Aorta (tissue), 5 donors: ENCODE measurements at places on chromosomes 3 and 15.

- DNase-seq, result no peak
Measured at GRCh38 chr3:158774965-158775364, 26.9 kb upstream of the MFSD1 start.

GRCh38 chr3:14431452-14431916 lies 29.1 kb downstream of the SLC6A6 start:
- no peak for DNase-seq

- DNase-seq, result no peak
Measured at GRCh38 chr15:73175382-73175781, 123.1 kb downstream of the NEO1 start.

- DNase-seq, result no peak
Measured at GRCh38 chr15:48631176-48631770, 14.2 kb downstream of the FBN1 start.

GRCh38 chr3:169999433-169999832 lies 32.8 kb downstream of the SEC62 start:
- no peak for DNase-seq

- no peak for DNase-seq
Measured at GRCh38 chr15:33279613-33280205, 31.1 kb upstream of the RYR3 start.
